ENCODE measurements at places on chromosomes 5 and 9. TPM values are rescaled to one million over a fixed set of nuclear protein-coding genes. Genes with fewer than 3 reads are reported as not detected.

GRCh38 chr5:103475629-103476240 is 86.9 kb downstream of the NUDT12 start:
- no peaks in the 10 kb centered on the region for H3K27me3 ChIP-seq
- no peaks in the 10 kb centered on the region for H3K4me1 ChIP-seq
- H3K4me3 ChIP-seq = no peak overlapping the region
- no peak overlapping the region for H3K27ac ChIP-seq

- H3K36me3 ChIP-seq = no peaks in the 10 kb centered on the region
- H3K27me3 ChIP-seq = no peaks in the 10 kb centered on the region
- H3K4me3 ChIP-seq = no peak overlapping the region
These were observed 16.5 kb downstream of the F2RL2 start for GRCh38 chr5:76606701-76607100.

DNA sequence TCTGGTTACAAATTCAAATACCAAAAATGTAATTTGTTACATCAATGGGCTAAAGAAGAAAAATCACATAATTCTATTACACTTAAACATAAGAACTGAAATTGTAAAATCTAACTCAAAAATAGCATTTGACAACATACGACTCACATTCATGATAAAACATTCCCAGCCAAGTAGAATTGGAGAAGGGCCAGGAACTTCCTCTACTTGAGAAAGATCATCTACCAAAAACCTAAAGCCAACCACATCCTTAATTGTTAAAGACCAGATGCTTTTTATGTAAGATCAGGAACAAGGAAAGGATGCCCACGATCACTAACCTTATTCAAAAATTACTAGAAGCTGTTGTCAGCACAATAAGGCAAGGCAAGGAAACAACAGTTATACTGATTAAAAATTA is 1819.8 kb upstream of the C9orf72 start:
- no peaks in the 10 kb centered on the region for H3K36me3 ChIP-seq
- no peak for DNase-seq
- H3K4me1 ChIP-seq = no peaks in the 10 kb centered on the region

THOC3 gene
- 79.5 TPM for total RNA-seq

DNA sequence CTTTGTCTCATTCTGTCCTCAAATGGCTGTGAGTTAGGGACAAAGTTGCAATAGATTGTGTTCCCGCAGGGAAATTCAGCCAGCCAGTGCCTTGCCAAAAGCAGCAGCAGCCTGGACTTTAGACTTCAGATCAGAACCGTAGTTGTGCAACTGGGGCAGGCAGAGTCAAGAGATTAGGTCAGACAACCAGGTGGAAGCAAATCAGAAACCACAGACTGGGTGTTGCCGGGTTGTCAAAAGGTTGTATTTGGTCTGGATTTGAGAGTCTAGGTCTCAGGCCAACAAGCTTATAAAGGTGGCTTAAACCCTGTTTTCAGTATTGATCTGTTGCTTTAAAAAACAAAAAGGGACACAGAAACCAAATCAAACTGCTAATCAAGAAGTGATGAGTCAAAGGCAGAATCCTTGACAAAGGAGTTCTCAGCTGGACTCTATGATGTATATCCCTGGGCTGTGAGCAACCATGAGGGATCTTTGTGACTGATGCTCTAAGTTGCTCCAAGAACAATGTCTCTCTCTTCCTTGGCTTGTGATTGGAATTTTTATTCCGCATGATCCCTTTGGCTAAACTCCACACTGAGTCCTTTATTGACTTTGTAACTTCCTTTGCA is 20.9 kb downstream of the RFK start:
- H3K4me3 ChIP-seq = no peak overlapping the region
- H3K4me1 ChIP-seq = peaks cover 76% of the 10 kb centered on the region
- peak; percentile 32 for DNase-seq
- peak overlapping the region; percentile 96 for H3K27ac ChIP-seq
- H3K27me3 ChIP-seq = no peaks in the 10 kb centered on the region

GABRA1 gene
- not detected for total RNA-seq

CNOT8 gene
- 87.9 TPM for total RNA-seq

DNA sequence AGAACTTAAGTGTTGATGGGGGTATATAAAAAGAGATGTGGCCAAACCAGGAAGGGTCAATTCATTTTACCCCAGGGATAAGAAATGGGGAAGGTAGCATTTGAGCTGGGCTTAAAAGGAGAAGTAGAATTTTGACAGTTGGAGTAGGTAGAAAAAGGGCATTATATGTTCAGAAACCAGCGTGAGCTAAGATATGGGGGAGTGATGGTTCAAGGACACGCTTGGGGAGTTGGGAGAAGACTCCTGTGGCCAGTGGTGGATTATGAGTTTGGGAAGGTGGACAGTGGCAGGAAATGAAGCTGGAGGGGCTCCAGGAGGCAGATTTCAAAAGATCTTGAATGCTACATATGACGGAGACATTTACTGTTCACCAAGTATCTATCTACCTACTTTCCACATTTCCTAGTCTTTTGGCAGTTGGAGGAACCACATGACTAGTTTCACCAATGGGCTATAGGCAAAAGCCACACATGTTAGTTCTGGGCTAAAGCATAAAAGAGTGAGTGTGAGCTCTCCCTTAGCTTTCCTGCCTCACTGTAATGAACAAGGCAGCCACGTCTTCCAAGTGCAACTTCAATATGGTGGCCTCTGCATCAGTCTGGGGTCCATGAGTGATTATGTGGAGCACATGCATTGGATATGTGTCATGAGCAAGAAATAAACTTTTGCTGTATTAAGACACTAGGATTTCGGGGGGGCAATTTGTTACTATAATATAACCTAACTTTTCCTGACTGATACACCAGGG is 15.7 kb upstream of the GSN start:
- peaks cover 2% of the 10 kb centered on the region for H3K4me1 ChIP-seq
- no peak overlapping the region for H3K4me3 ChIP-seq
- no peak for DNase-seq

GRCh38 chr5:67381236-67381880 is 184.8 kb upstream of the CD180 start:
- no peak for DNase-seq
- H3K4me3 ChIP-seq = no peak overlapping the region
- no peaks in the 10 kb centered on the region for H3K4me1 ChIP-seq

GRCh38 chr9:69444791-69445190 is 119.8 kb downstream of the ENTREP1 start:
- no peaks in the 10 kb centered on the region for H3K36me3 ChIP-seq
- no peak overlapping the region for H3K4me3 ChIP-seq
- no peaks in the 10 kb centered on the region for H3K27me3 ChIP-seq

STING1 gene
- 49.2 TPM for total RNA-seq

GRCh38 chr9:91724609-91725505 is 225.2 kb downstream of the ROR2 start:
- no peak overlapping the region for H3K27ac ChIP-seq
- H3K4me1 ChIP-seq = peaks cover 6% of the 10 kb centered on the region
- no peak for DNase-seq
- H3K4me3 ChIP-seq = no peak overlapping the region
- H3K27me3 ChIP-seq = no peaks in the 10 kb centered on the region

DNA sequence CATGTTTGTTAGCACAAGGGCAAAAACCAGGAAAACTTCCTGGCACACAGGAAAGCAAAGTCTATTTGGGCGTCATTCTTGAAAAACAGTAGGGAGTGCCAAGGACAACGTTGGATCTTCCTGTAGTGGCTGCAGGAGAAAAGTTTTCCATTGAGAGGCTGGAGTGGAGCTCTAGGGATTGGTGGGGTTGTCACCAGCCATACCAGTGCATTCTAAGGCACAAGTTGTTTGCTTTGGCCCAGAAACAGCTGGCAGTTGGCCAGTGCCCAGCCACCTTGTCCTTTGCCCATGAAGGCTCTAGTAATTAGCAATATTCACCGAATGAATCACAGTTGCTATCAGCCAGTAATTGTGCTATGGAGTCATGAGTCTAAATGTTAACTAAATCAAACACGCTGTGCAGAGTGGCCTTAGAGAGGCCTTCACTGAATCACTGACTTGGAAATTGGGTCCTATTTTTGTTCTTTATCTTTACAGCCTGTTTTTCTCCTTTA is 26.4 kb downstream of the TNFSF15 start:
- no peaks in the 10 kb centered on the region for H3K36me3 ChIP-seq
- no peaks in the 10 kb centered on the region for H3K4me1 ChIP-seq
- no peak overlapping the region for H3K27ac ChIP-seq
- no peak for DNase-seq

- DNase-seq = no peak
- H3K36me3 ChIP-seq = no peaks in the 10 kb centered on the region
- H3K4me3 ChIP-seq = no peak overlapping the region
- no peaks in the 10 kb centered on the region for H3K27me3 ChIP-seq
- H3K27ac ChIP-seq = no peak overlapping the region
These were observed 3.5 kb downstream of the ELAVL2 start for GRCh38 chr9:23822261-23823169.

POLR1E gene
- 21.4 TPM for total RNA-seq

HTR4 gene
- not detected for total RNA-seq

DNA sequence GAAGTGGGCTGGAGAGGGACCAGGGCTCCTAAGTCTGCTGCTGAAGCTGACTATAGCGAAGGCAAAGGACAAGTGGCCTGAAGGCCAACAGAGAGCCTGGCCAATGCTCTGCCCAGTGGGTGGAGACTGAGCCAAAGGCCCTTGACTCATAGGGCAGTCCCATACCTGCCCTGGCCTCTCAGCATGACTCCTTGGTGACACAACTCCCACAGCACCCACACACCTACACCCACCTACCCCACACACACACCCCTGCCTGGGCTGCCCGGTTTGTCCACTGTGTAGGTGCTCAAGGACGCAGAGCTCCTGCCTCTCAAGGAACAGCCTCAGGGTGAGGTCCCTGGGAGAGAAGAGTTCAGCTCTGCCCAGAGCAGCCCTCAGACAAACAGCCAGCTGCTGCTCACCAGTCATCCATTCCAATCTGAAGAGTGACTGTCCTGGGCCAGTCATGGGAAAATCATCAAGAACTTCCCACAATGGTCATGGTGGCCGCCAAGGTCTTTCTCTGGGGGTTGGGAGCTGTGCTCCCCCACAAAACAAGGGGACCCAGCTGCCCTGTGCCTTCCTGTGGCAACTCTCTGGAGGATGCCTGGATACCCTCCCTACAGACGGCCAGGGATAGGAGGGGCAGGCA is 5.0 kb downstream of the TNIP1 start:
- no peak overlapping the region for H3K4me3 ChIP-seq
- no peaks in the 10 kb centered on the region for H3K27me3 ChIP-seq
- peaks cover 88% of the 10 kb centered on the region for H3K36me3 ChIP-seq
- peak overlapping the region; percentile 61 for H3K27ac ChIP-seq

- H3K4me3 ChIP-seq = no peak overlapping the region
- H3K36me3 ChIP-seq = no peaks in the 10 kb centered on the region
- DNase-seq = peak; percentile 73
- H3K27ac ChIP-seq = peak overlapping the region; percentile 89
- H3K4me1 ChIP-seq = peaks cover 51% of the 10 kb centered on the region
These were observed 356.1 kb downstream of the SPOCK1 start for GRCh38 chr5:137142764-137143605.

HEMGN gene
- total RNA-seq = not detected

OTP gene
- total RNA-seq = not detected

FAM78A gene
- 0.03 TPM for total RNA-seq

SOHLH1 gene
- not detected for total RNA-seq

RELL2 gene
- 10.1 TPM for total RNA-seq

- no peak overlapping the region for H3K4me3 ChIP-seq
- DNase-seq = no peak
- H3K27me3 ChIP-seq = no peaks in the 10 kb centered on the region
- no peaks in the 10 kb centered on the region for H3K36me3 ChIP-seq
- peaks cover 10% of the 10 kb centered on the region for H3K4me1 ChIP-seq
These were observed 38.9 kb downstream of the FNBP1 start for GRCh38 chr9:130003943-130004552.

DNA sequence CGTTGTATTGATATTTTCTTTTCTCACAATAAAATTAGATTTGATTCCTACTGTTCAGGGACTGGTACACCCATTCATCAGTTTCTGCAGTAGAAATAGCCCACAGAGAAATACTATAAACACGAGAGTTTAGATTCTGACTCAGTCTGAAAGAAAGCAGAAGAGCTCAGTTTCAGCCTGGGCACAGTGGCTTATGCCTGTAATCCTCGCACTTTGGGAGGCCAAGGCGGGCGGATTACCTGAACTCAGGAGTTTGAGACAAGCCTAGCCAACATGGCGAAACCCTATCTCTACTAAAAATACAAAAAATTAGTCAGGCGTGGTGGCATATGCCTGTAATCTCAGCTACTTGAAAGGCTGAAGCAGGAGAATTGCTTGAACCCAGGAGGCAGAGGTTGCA is 8.6 kb downstream of the ITK start:
- peaks cover 26% of the 10 kb centered on the region for H3K27me3 ChIP-seq
- H3K27ac ChIP-seq = no peak overlapping the region
- H3K4me3 ChIP-seq = no peak overlapping the region
- DNase-seq = no peak
- H3K36me3 ChIP-seq = no peaks in the 10 kb centered on the region
- no peaks in the 10 kb centered on the region for H3K4me1 ChIP-seq

FOXD4L5 gene
- not detected for total RNA-seq

GRCh38 chr5:149063017-149063687 is at the start of gene SH3TC2:
Gene SH3TC2, minus strand, starts transcription at chr5:149063062. Its CDS starts 40 bp downstream, at chr5:149063022.
- H3K27me3 ChIP-seq = no peaks in the 10 kb centered on the region
- H3K4me1 ChIP-seq = peaks cover 38% of the 10 kb centered on the region
- peak; percentile 87 for DNase-seq
- H3K27ac ChIP-seq = peak within 1 kb of the TSS; percentile 88
- no peak within 1 kb of the TSS for H3K4me3 ChIP-seq

DNA sequence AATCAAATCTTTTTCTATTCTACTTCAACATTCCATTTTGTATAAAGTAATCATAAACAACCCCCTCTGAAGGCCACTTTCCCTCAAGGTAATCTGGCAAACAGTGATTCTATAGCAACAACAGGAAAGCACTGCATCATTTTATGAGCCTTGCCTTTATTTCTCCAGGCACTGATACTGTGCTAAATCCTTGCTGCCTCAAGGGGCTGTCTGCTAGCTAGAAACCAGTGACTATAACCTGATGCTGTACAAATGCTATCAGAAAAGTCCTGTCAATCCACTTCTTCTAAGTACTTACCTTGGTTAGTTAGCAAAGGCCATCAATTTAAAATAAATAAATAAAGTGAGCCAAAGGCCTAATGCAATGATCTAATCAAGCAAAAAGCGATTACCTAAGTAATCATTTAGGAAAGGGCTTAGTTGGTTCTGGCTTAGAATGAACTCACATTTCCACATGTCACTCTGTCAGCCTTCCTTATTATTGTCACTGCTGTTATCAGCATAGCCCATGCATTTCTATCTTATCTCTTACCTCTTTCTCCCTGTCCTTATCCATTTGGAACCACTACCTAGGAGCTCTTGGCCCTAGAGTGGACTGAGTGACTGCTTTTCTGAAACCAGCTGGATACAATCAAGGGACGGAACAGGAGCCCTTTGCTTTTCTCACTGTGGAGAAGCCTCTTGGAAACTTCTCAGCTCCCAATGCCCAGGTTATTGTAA is 246.1 kb upstream of the MEF2C start:
- no peak overlapping the region for H3K4me3 ChIP-seq

DNA sequence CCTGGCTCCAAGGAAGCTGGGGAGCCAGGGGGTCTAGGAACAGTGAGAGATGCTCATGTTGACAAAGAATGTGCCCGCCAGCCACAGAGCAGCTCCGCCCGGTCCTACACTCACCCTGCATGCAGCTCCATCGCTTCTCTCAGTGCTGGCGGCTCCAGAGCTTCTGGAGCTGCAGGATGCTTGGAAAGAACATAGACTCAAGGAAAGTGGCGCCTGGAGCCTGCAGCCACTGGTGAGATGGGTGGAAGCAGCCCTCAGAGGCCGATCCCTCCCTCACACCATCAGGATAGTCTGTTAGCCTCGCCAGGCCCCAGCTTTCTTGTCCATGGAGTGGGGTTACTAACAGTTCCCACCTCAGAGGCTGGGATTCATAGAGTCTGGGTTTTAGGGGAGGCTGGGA is 26.4 kb upstream of the SLC6A19 start:
- no peaks in the 10 kb centered on the region for H3K36me3 ChIP-seq
- H3K4me1 ChIP-seq = peaks cover 12% of the 10 kb centered on the region
- H3K27ac ChIP-seq = no peak overlapping the region
- no peak overlapping the region for H3K4me3 ChIP-seq
